Central memory CD8-positive, alpha-beta T cell (primary cell): ENCODE measurements at places on chromosomes 7 and 10.

DNA sequence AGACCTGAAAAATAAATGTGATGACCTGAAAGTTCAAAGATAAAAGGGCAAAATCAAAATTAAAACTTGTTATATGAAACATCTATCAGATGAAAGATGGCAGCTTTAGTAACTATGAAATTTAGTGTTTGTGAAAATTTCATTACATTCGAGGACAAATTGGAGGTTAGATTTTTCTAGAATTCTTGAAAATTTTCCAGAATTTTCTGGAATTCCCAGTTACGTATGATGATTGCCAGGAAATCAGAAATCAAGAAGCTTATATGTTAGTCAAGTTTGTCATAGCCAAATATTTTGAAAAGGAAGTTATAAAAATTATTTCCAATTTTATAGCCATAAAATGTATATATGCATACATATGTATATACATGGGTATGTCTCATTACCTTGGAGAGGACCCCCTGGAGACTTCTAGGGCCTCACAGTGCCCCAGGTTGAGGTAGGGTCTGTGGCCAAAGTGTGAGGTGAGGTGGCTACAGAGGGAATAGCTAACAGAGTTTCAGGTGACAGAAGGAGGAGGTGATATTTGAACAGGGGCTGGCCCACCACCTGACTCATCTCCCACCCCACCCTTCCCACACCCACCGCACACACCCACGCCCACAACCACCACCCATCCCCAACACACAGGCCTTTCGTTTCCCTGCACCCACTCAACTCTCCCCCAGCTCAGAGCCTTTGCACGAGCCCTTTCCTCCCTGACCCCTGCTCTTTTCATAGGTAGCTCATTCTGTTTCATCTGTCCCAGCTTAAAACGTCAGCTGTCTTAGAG lies 21.5 kb downstream of the C10orf105 start:
- no peak for DNase-seq

DNA sequence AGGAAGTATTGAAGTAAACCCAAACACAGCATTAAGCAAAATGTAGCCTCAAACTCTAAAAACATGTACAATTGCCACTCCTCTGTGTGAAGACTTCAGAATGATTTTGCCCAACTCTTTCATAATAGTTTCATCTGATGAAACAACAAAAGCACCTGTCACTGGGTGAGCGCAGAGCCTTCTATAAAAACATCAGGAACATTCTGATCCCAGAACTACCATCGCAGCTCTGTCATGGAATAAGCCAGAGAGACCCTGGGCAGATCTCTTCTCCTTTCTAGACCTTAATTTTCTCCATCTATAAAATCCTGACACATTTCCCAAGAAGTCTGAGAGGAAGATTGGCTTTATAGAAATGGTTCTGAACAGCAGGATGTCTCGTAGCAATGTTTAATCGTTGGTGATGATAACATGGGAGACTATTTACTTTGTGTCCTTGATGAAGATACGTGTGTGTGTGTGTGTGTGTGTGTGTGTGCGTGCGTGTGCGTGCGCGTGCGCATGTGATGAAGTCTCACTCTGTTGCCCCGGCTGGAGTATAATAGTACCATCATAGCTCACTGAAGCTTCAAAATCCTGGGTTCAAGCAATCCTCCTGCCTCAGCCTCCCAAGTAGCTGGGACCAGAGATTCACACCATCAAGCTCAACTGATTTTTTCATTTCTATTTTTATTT lies 198.0 kb downstream of the KIAA1217 start:
- DNase-seq, result no peak

DNA sequence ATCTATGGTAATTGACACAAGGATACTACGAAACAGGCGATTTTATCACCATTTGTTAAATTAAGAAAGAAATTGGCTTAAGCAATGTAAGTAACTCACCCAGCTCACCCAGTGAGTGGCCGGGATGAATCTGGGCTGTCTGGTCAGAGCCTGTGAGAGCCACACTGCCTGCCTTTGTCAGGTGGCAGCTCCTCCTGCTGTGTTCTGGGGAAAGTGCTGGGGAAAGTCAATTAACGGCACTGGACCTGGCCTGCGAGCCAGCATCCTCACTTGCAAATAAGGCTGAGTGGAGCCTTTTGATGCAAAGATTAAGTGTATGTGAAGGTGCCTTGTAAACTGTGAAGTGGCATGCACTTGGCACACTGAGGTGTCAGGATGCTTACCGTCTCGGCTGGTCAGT lies 13.4 kb upstream of the CXCL12 start:
- DNase-seq, result no peak

- DNase-seq, result no peak
Observed at GRCh38 chr10:35781643-35782035, 139.5 kb upstream of the FZD8 start.

DNA sequence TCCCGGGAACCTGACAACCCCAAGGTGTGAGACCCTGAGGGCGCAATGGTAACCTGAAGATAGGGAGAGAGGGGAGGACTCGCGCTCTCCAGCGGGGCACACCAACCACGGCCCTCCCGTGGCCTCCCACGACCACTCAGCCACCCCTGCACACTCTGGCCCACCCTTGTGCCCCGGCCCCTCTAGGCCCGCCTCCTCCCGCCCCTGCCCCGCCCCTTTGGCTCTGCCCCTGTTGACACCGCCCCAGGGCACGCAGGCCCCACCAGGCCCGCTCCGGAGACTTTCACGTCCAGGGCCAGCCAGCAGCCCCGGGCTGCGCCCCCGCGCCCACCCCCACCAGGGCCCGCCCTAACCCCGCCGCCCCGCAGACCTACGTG lies 10.9 kb downstream of the ATG9B start:
- DNase-seq, result no peak

DNA sequence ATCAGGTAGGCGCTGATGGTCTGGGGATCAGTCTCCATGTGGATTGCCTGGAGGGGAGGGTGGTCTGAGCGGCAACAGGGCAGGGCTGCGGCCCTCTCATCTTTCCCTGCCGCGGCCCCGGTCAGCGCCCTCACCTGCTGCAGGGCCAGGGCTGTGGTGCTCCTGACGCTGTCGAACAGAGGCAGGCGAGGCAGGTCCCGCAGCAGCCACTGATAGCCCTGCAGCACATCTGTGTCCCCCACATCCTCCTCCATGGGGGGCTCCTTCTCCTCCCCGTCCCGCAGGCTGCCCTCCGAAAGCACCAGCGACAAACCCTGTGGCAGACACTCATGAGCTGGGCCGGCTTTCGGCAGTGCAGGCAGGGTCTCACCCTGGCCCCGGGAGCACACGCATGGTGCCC lies 19.0 kb downstream of the INTS1 start:
- DNase-seq, result no peak

GRCh38 chr10:91953600-91954160 lies 30.1 kb downstream of the BTAF1 start:
- DNase-seq, result no peak

DNA sequence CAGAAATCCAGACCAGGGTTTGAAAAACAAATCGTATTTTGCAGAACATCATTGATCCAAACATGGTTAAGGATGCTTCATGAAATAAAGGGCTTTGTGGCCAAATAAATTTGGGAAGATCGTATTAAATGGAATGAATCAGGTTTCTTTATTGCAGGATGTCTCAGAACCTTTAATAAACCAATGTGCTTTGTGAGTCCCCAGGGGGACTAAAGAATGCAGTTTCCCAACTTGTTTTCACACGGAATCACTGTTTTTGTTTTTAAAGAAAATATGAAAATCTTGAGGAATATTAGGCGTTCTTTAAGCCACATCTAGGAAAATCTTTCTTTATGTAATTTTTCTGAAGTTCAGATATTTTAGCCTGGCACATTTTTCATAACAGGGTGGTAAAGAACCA lies 16.8 kb upstream of the CCDC172 start:
- DNase-seq, result no peak

- DNase-seq, result no peak
Observed at GRCh38 chr7:86320889-86321288, 322.8 kb upstream of the GRM3 start.

DNA sequence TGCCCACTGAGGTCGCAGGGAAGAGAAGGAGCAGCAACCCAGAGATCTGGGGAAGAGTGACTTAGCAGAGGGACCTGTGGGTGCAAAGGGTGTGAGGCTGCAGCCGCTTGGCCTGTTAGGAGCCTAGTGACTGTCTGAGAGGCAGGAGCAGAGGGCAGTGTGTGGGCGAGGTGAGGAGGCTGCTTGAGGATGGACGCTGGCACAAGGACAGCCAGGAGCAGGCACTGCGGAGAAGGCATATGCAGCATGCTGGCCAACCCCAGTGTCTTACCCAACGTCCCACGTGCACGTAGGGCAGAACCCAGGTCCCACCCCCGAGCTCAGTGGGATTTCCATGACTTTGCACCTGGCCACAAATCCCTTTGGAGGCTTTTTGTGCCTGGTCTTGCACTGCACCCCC lies 54.1 kb downstream of the C10orf105 start:
- no peak for DNase-seq

GRCh38 chr7:18393465-18394118 lies 102.0 kb upstream of the HDAC9 start:
- no peak for DNase-seq

GRCh38 chr10:90276894-90277475 lies 575.6 kb downstream of the KIF20B start:
- DNase-seq, result no peak

GRCh38 chr7:39357648-39358047 lies 208.6 kb upstream of the YAE1 start:
- DNase-seq, result no peak

GRCh38 chr10:103651783-103652476 lies 158.4 kb downstream of the NEURL1 start:
- DNase-seq, result no peak

DNA sequence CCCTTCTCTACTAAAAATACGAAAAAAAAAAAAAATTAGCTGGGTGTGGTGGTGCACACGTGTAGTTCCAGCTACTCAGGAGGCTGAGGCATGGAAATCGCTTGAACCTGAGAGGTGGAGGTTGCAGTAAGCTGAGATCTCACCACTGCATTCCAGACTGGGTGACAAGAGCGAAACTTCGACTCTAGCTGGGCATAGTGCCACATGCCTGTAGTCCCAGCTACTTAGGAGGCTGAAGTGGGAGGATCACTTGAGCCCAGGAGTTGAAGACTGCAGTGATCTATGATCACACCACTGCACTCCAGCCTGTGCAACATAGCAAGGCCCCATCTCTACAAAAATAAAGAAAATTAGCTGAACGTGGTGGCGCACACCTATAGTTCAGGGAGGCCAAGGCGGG lies 1.2 kb upstream of the SPACDR start:
- no peak for DNase-seq

DNA sequence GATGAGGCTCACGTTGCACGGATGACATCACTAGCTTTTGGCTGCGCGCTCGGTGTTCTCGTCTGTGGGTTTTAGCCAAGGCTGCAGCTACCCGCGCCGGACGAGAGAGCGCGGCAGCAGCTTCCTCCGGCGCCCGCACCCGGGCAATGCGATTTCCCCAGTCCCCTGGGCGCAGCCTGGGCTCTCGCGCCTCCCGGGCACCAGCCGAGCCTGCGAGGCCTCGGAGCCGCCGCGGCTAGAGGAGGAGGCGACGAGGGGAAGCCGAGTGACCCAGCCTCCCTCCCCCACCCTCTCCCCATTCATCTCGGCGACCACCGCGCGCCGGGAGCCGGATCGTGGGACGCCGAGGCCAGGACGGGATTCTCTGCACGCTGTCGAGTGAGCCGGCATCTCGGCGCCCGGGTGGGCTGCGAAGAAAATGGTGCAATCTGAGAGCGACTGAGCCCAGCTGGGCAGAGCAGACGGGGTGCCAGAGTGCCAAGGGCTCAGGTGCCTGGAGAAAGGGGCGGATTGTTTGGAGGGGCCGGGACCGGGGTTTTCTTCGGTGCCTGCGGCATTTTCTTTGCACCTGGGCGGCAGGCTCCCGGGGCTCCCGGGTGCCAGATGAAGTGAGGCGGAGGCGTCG lies 1.2 kb upstream of the TMEM178B start:
- DNase-seq, result no peak

- DNase-seq, result no peak
Observed at GRCh38 chr7:30255064-30255769, 29.2 kb upstream of the ZNRF2 start.
